ENCODE measurements at places on chromosomes 13 and 19.
A peak's percentile ranks its signal among the peaks of the same experiment; 100 is the strongest.

DNA sequence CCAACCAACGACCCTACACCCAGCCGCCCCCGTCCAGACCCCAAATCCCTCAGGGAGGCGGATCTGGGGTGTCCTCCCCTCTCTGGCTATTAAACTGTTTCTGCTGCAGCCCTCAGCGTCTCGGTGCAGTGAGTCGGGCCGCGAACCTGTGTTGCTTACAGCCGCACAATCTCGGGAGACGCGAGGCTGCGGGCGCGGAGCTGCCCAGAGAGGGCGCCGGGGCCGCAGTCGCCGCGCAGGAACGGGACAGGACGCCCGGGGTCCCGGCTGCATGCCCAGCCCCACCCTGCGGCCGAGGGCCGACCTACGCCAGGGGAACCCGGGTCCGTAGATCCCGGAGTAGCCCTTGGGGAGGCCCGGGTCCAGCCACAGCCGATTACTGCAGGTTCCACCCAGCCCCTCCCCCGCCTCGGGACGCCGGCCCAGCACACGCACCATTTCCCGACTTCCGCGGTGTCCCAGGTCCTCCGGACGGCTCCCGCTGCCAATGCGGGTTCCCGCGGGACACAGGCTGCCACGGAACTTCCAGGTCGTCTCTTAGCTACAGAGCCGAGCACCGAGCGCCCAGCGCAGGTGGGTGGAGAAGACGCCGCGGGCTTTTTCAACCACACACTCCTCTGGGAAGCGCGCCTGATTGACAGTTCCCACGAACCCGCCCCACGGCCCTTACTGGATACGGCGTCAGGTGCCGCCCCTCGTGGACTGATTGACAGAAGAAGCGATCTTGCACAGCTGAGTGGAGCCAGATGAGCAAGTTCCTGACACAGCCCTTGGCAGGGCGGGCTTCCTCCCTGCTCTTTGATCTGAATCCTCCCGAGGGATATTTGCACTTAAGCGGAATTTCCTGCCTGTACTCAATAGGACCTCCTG is at the start of gene ZNF799:
Gene ZNF799 (minus strand): TSS at position 639 of the 870 bp plus-strand sequence. CDS start 201 bp downstream, at position 438.
- peak; percentile 52 for DNase-seq

- DNase-seq = no peak
These were observed 63.9 kb upstream of the STARD13 start for GRCh38 chr13:33349288-33349985.

DNA sequence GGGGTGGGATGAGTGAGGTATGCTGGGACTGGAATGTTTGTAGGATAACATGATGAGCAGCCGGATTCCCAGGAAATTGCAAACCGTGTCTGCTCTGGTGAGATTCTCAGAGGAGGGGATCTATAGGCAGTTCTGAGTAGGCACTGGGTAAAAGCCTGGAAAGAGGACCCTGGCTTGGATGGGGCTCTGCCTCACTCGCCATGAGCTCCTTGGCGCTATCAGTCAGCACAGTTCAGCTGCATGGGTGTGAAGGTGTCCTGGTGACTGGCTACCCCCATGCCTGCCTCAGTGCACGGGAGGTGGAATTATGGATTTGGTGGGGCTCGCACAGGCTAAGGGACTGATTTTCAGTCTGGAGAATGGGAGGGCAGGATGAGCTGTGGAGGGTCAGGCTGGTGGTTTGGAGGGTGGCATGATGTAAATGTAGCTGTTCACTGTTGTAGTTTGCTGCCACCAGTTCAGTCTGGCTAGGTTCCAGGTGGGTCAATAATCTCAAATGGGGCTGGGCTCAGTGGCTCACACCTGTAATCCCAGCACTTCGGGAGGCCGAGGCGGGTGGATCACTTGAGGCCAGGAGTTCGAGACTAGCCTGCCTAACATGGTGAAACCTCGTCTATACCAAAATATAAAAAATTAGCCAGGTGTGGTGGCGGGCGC is 9.2 kb upstream of the ZNF627 start:
- DNase-seq = no peak

- no peak for DNase-seq
These were observed 237.1 kb upstream of the ARGLU1 start for GRCh38 chr13:106804991-106805390.

GRCh38 chr13:54234607-54235006 is 1206.0 kb downstream of the OLFM4 start:
- DNase-seq = no peak

DNA sequence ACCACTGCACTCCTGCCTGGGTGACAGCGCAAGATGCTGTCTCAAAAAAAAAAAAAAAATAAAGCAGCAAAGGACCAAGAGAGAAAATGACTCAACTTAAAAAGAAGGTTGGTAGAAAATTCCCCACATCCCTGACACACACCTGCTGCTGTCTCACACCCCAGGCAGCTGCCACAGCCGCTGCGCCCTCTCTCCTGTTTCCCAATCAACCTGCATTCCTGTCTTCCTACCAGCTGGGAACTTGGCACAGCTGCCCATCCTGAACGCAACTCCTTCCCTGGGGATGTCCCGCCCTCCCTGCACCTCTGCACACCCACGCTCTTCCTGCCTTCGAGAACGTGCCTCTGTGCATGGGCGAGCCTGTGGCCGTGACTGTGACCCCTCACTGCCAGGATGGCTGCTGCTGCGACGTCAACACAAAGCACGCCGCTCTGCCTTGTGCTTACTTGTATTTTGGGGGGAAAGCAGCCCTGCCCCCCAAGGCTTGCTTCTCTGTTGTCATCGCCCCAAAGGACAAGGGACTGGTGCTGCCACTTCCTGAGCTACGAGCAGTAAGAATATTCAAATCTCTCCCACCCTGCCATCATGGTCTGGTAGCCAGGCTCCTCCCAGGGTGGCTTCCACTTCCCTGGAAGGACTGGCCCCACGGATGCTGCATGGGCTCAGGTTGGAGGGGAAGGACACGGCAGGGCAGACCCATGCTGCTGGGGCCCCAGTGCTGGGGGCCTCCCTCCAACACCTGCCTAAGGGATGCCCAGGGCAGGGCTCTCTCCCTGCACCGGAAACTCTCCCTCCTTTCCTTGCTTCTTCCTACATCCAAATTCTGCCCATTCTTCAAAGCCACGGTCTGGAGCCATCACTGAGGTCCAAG is 20.7 kb downstream of the SH3GL1 start:
- DNase-seq = no peak

DNA sequence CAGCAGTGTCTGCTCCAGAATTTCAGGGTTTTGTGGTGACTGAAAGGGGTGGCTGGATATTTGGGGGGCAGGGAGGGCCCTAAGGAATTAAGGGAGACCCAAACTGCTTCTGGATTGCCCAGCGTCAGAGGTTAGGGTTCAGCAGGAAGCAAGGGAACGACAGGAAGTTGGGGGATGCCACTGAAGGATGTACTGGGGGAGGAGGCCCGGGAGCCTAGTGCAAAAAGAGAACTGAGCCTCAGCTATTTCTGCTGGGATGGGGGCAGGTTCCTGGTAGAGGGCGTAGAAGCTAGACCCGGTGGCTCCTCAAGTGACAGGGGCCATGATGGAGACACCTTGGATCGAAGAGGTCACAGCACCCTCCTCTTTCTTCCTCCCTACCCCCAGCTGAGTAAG is 1.1 kb downstream of the CYP2S1 start:
- DNase-seq = no peak

GRCh38 chr19:16104722-16105121 is 7.0 kb upstream of the RAB8A start:
- DNase-seq = no peak

DNA sequence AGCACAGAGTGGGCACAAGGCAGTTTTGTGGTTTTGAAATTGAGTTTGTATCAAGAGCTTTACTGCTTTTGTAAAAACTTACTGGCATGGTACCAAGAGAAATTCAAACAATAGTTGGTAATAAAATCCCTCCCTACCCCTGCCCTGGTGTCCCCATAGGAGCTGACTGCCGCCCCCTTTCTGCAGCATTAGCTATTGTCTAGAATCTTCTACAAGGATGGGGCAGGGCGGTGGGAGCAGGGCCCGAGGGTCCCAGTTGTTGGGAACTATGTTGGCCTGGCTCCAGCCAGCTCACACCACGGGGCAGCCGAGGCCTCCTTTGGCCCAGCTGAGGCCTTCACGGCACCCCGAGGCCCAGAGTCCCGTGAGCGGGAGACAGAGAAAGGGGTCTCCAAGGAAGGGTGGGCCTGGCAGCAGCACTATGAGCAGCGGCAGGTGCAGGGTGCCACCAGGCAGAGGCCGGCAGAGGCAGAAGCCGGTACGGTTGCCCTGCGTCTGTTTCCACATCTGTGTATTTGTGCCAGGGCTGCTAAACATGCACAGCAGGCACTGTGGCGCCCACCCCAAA is 57.9 kb downstream of the KDM4B start:
- no peak for DNase-seq

DNA sequence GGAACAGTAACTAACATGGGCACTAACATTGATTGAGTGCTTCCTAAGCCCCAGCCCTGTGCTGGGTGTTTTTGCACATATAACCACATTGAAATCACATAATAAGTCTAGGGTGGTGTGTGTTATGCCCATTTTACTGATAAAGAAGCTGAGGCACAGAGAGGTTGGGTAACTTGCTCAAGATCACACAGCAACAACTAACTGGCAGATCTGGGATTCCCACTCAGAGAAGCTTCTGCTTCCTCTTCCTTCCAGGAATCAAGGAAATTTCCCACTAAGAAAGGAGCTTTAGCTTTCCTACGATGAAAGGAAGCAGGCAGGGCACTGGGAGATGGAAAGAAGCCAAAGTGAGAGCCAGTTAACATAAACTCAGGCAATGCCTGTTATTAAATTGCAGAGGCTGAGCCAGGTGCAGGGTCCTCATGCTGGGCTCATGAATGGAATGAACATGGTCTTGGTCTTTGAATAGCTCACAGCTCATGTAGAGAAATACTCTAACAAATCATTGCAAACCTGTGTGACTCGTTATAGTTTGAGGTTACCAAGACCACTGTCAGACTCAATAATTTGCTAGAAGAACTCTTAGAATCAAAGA is 10.1 kb downstream of the SSC5D start:
- no peak for DNase-seq

DNA sequence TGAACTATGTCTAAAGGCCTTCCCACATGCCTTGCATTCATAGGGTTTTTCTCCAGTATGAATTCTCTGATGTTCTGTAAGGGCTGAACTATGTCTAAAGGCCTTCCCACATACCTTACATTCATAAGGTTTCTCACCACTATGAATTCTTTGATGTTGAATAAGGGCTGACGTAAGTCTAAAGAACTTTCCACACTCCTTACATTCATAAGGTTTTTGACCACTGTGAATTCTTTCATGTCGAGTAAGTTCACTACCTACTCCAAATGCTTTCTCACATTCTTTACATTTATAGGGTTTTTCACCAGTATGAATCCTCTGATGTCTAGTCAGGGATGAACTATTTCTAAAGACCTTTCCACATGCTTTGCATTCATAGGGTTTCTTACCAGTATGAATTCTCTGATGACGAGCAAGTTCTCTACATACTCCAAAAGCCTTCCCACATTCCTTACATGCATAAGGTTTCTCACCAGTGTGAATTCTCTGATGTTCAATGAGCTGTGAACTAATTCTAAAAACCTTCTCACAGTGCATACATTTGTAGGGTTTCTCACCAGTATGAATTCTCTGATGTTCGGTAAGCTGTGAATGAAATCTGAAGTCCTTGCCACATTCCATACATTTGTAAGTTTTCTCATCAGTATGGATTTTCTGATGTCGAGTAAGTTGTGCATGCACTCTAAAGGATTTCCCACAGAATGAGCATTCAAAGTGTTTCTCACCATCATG is 19.1 kb upstream of the ZNF260 start:
- no peak for DNase-seq

- DNase-seq = no peak
These were observed 1.0 kb downstream of the AP2S1 start for GRCh38 chr19:46849610-46850009.

- DNase-seq = no peak
These were observed 57.1 kb downstream of the ALOX5AP start for GRCh38 chr13:30792285-30793000.

GRCh38 chr19:6056282-6056741 is 54.0 kb downstream of the RFX2 start:
- DNase-seq = no peak

- DNase-seq = no peak
These were observed 46.4 kb downstream of the ZNF85 start for GRCh38 chr19:20969498-20969897.

GRCh38 chr19:28864024-28864503 is 348.9 kb downstream of the UQCRFS1 start:
- no peak for DNase-seq

DNA sequence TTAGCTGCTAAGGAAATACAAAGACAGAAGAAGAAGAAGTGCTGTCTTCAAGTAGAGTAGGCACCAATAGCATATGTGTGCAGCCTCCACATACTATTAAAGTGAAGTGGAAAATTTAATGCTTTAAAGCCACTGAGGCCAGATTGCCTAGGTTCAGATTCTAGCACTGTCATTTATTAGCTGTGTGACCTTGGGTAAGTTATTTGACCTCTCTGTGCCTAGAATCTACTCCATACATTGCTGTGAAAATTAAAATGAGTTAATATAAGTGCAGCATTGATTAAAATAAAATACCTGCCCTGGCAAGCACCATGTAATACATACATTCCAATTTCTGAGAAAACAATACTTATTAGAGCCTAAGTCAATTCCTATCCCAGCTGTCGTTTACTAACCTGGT is 110.5 kb downstream of the FRY start:
- DNase-seq = no peak

DNA sequence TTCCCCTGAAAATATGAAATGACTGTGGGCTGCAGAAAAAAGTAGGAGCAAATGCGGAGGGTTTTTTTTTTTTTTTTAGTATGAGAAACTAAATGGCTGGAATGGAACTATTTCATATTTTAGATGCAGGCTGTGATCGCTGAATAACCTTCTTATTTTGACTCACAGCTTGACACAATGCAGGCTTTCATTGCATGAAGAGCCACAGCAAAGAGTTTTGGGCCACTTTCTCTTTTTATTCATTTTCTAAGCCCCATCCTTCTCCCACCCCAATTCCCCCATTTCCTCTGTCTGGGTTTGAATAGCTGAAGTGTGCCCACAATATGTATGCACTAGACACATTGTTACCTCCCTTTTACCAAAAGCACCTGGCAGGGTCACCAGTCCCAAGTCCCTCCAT is 125.9 kb downstream of the COG6 start:
- DNase-seq = no peak

DNA sequence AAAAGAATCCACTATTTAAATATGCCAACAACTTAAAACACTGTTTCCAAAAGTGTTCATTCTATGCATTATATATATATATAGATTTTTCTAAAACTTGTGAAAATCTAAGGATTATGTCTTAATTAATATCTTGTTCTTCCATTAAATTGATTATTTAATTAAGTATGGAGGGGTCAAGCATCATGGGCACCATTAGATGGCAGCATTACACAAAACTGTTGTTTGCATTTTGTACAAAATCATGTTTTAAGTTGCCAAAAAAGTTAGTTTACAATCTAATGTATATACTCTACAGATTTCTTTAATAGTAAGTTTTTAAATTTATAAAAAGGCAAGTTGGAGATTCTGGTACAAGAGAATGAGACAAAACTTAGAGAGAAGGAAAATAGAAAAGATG is 213.2 kb upstream of the EDNRB start:
- no peak for DNase-seq

DNA sequence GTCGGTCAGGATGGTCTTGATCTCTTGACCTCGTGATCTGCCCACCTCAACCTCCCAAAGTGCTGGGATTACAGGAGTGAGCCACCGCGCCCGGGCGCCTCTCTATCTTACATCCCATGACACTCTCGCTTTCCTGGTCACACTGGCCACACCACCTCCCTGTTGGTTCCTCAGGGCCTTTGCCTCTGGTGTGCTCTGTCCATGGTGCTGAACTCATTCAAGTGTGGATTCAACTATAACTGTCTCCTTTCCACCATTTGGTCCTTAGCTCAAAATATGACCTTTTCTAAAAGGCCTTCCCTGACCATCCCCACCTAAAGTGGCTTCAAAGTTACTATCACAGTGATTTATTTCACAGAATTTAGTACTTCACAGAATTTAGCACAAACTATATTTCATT is 3.7 kb upstream of the SMIM17 start:
- DNase-seq = no peak
